Fibroblast of skin of left quadriceps (primary cell): ENCODE measurements at places on chromosomes 11 and 22.

GRCh38 chr11:67640021-67640757, 626 bp upstream of the TBX10 start:
- DNase-seq = no peak

DNA sequence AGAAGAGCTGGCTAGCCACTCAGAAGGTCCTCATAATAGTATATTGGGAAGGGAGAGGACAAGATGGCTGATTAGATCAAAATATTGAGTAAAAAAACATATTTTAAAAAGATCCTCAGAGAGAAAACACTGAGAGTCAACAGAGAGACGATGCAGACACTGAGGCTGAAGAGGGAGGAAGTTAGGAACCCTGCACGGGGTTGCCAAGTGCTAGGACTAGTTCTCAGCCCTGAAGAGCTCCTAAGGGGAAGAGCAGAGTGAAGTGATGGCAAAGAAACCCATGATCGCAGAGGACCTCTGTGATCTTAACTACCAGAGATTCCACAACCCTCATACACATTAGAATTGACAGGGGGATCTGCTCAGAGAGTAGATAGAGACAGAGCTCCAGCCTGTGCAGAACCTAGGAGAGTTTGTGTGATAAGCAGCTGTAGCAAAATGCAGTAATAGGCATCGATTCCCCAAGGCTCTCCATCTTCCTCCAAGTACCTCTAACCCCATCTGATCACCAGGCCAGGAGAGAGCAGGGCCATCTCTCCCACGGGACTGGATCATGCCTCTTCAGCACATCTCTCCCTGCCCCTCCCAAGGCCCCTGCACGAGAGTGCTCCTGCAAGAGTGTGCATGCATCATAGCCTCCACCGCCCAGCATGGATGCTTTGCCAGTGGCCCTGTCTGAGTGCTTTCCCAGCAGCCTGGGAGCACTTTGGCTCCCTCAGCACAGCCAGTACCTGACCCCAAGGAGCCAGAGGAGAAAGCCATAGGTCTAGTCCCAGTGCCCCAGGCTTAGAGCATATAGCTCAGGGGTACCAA, 41.2 kb upstream of the ARL14EP start:
- no peak for DNase-seq

- DNase-seq = no peak
Observed at GRCh38 chr11:86335131-86335767, 33.2 kb downstream of the HIKESHI start.

- no peak for DNase-seq
Observed at GRCh38 chr11:25899617-25900160, 432.2 kb upstream of the ANO3 start.

DNA sequence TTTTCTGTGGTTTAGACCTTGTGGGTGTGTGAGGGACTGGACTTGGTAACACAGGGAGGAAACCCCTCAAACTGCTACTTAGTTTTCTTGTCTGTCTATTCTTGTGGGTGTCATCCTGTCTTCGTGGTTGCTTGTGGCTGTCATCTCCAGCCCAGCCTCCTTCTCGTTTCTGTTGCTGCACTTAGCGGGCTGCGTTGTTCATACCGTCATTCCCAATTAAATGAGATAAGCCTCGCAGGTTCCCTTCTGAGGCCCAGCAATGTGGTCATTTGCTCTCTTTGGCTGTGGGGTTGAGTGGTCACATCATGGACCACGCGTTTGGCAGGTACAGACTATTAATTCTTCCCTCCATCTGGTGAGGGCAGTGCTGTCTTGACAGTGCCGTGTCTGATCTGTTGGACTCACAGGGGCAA, 18.8 kb downstream of the PANX1 start:
- no peak for DNase-seq

DNA sequence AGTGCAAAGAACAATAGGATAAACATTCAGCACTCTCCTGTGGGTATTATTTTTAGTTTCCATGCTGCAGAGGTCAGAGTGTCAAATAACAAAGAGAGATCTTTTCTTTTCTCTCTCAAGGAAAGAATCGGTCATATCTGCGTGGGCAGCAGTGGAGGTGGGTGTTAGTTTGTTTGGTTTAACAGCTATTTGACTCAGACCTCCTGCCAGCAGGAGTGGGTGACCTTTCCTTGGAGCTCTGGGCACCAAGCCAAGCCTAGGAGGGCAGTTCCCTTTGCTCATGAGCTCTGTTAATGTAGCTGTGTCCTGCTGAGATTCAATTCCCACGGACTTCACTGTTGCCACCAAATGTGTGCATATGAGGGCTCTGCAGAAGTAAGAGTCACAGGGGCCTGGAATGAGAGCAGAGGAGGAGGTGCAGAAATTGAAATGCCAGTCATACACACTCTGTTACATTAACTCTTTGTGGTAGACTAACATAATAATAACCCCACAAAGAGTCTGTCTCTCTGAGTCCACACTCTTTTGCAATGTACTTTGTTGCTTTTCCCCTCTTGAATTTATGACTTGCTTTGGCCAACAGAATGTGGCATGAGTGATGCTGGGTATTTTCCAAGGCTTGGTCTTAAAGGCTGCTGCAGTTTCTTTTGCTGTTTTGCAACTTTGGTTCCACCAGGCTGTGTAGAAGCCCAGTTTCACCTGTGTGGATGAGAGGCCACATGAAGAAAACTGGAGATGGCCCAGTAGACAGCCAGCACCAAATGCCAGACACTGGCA, 76.0 kb upstream of the GRK3 start:
- DNase-seq = no peak

- no peak for DNase-seq
Observed at GRCh38 chr22:37569009-37569920, 9.0 kb downstream of the CDC42EP1 start.

DNA sequence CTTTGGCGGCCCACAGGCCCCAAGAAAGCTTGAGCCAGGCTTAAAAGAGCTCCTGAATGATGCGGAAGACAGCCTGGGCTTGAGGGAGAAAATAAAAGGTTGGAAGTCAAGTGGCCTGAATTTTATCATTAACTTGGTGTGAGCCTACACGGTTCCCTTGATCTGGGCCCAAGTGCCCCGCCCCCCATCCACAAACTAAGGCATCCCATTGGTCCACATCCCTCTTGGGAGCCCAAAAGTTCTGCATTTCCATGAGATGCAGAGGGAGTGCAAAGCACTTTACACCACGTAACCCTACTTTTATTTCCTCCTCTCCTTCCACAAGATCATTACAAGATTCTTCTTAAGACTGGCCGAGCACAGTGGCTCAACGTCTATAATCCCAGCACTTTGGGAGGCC, 22.2 kb downstream of the LARGE1 start:
- DNase-seq = no peak

DNA sequence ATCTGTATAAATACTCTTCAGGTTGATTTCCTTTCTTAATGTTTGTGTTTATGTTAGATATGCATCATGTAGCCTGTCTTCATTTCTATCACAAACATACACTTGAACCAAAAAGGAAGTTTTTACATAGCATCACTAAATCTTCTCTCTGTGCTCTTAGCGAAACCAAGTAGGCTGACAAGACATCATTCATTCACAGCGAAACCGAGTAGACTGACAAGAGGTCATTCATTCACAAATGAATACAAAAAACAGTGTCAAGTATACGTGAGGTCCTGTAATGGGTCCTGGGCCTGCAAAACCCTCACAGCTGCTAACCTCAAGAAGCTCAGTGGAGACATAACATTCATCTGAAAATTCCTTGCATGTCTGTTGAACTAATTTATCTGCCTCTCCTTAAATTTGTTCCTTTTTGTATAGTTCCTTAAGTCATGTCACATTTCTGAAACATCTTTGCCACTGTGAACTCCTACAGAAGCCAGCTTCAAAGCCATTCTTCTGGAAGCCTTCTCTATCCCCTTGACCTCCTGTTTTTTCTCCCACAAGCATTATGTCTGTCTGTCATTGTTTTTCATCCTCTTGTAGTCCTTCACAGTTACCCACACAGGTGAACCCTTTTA, 9.8 kb upstream of the HBE1 start:
- DNase-seq = no peak

- no peak for DNase-seq
Observed at GRCh38 chr22:26554956-26555355, 35.0 kb downstream of the TPST2 start.

DNA sequence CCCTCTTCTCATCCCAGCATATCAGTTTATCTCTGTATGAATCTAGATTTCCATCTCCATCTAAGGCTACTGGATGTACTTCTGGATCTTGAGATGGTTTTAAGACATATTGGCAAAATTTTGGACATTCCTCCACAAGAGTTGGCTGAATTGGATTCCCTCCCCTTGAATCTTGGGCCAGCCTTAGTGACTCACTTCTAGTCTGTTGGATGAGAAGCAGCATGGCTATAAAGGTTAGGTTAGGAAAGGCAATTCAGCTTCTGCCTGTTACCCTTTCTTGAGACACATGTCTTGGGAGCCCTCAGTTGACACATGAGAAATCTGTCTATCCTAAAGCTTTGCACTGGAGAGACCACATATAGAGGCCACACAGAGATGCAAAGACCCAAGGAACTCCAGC, 73.0 kb upstream of the PGR start:
- DNase-seq = no peak

GRCh38 chr11:61954851-61955421, 4.8 kb downstream of the BEST1 start:
- DNase-seq = peak; percentile 62

GRCh38 chr22:31897842-31898805, 46.2 kb upstream of the YWHAH start:
- no peak for DNase-seq

GRCh38 chr11:113204280-113204679, 110.1 kb upstream of the TTC12 start:
- DNase-seq = no peak

GRCh38 chr22:49224243-49224642, 603.4 kb downstream of the BRD1 start:
- DNase-seq = no peak

DNA sequence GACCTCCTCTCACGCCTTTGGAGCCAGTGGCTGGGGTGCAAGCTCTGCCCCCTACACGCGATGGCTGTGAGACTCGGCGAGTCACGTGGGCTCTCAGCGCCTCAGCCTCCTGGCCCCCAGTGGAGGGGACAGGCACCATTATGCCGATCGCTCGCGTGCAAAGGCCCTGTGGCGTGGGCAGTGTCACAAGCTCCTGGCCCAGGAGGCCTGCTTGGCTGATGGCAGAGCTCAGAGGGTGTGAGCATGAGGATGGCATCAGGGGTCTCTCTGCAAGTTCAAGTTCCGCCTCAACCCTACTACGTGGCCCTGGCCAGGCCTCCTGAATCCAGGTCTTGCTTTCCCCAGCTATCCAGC, 90.8 kb upstream of the KCNQ1OT1 start:
- no peak for DNase-seq

DNA sequence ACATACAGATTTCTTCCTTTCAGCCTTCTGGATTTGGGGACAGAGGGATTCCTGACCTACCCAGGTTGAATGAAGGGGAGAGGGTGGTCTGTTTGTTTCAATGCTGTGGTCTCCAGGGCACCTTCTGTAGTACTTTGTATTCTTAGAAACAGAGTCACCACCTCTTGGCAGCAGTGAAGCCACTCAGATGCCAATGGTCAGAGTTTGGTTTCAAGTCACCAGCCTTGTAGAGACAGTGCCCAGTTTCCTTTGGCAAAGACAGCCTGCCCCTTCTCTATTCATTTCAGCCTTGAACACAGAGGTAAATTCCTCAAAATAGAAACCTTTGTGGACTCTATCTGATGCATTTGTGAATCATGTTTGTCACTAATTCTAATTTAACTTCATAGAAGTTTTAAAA, 111.7 kb upstream of the RASSF10 start:
- DNase-seq = no peak

GRCh38 chr11:70525006-70525405, 126.7 kb downstream of the CTTN start:
- no peak for DNase-seq

DNA sequence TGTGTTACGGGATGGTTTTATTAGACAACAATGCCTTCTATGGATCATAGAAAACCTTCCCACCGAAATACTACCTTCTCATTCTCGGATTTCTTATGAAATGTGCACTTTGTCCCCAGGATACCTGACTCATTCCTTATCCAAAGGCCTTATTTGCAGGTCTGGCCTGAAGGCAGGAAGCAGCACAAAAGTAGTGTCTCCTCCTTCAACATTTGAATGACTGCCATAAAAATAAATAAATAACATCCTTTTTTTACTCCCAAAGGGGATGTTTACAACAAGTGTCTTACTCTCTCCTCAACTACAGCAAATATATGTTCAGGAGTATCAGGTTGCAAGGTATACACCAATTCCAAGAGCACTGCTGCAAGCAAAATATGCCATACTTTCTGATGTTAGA, 41.6 kb upstream of the PAK1 start:
- DNase-seq = no peak

GRCh38 chr11:112229746-112230433, 3.7 kb downstream of the PTS start:
- DNase-seq = peak; percentile 77

DNA sequence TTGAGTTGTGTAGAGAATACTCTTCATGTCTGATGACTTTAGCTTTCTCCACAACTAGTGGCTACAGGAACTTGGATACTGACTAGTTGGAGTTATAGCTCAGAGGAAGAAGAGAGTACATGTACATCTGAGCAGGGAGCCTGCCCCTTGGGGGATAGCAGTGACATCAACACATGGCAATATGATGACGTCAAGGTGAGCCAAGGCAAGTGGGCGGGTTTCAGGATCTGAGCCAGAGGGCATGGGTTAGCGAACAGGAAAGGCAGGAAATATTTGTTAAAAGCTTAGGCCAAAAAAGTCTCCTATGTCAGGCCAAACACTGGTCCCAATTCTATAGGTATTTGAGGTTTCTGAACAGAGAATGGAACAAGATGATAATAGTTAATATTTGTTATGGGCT, 42.0 kb upstream of the HORMAD2 start:
- DNase-seq = no peak

- no peak for DNase-seq
Observed at GRCh38 chr22:47495110-47495509, 732.7 kb downstream of the TBC1D22A start.

DNA sequence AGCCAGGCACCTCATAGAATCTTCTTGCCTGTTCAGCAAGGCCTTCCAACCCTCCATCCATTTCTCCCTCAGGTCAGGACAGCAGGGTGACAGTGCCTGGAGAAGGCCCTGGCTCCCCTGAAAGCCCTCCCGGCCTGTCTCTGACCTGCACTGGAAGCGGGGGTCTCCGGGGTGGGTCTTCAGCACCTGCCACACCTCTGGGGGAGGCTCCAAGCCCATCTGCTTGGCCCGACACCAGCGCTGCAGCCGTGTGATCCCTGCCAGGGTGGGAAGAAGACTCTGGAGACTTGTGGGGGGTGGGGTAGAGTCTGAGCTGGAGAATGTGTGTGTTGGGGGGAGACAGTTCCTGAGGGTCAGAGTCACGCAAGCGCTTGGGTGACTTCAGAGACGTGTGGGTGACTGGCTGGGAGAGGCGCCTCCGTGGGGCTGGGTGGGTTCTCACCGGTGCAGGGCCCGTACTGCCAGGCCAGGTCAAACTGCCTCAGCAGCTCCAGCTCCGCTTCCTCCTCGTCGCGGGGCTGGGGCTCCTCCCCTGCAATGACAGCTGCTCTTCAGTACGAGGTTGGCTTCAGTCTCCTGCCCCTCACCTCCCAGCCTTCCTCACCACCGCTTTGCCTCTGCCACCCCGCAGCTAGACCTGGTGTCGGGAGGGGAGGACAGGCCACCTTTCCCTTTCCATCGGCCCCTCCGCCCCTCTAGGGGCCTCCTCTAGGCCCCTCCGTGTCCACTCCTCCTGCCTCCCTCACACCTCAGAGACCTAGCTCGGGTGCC, 615 bp downstream of the POLD4 start:
- DNase-seq = no peak

GRCh38 chr11:84691830-84692229, 935.3 kb downstream of the DLG2 start:
- DNase-seq = no peak
